ENCODE measurements at places on chromosomes 5 and 9.

DNA sequence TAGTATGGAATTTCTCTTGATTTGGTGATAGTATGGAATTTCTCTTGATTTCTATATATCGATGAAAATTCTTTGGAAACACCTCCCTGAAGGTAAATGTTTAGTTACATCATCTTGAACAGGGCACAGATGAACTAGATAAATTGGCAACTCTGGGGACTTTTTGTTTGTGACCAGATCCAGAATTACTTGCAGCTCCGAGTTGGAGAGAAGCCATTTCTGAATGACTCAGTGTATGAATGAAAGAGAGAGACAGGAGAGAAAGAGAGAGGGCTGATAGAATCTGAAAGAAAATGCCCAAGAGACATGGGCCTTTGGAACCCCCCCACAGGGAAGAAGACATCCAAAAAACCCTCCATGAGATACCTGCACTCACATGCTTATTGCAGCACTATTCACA, 14.1 kb downstream of the TNFSF15 start:
- no peak for DNase-seq

GRCh38 chr9:97560154-97560553, 58.7 kb downstream of the TMOD1 start:
- no peak for DNase-seq

GRCh38 chr5:171521219-171521633, 101.8 kb downstream of the FGF18 start:
- DNase-seq, result peak; percentile 86

DNA sequence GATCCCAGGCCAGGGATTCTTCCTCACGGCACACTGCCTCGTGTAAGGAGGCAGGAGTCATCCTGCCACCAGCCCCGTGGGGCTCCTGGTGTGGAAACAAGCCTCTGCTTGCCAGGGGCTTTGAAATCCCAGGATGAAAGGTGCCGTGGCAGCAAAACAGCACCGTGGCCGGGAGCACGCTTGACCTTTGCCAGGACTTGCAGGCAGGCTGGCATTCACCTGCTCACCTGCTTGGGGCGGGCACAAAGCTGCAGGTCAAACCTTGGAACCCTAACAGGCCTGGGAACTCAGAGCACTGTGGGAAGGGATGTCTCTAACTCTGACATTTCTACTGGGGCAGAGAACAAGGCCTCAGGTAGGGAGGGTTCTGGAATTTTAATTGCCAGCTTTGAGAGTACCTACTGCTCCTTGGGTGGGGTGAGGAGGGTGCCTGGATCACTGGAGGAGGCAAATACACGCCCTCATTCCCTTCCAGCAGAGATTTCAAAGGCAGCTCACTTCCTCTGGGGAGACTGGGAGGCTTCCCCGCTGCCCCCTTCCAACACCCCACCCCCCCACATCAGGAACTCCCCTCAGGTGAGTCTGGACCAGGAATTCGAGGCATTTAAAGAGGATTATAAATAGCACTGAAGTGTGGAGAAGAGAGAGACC, 45.6 kb upstream of the STXBP1 start:
- no peak for DNase-seq

- no peak for DNase-seq
These were observed 34.1 kb downstream of the NEK6 start for GRCh38 chr9:124291801-124292396.

- no peak for DNase-seq
These were observed 364.1 kb downstream of the PRELID2 start for GRCh38 chr5:145471026-145471425.

GRCh38 chr9:22105005-22105722, 96.1 kb upstream of the CDKN2B start:
- DNase-seq, result no peak

DNA sequence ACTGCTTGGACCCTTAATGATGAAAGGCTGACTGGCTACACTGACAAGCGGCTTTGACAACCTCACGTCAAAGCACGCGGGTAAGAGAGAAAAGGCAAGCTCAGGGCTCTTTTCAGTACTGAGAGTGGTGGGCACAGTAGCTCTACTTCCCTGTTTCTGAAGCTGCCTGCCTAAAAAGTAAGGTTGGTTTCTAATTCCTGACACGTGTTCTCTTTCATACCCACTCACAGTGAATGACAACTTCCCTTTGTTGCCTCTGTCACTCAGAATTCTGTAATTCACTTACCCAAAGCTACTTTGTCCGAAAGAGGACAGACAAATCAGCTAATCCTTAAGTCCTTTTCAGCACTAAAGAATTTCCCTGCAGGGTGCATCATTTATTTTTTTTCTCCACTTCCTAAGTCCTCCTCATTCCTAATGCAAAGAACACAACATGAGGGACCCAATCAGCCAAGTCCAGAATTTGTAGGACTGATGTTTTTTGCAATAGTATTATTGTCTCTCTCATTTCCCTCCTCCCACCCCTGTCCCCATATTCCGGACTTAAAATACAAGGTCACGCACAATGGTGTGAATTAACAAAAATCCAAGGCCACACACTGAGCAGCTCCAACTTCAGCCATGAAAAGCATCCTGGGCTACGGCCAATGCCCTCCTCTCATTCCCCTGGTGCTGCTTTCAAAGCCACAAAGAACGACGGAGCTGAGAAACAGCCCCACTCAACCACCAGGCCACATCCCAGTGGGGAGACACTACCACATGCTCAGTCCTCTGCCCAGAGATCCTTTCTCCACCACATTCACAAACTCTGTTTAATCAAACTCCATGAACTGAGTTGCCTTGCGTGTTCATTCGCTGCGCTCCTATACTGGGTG, 221.0 kb downstream of the TSSK1B start:
- no peak for DNase-seq

DNA sequence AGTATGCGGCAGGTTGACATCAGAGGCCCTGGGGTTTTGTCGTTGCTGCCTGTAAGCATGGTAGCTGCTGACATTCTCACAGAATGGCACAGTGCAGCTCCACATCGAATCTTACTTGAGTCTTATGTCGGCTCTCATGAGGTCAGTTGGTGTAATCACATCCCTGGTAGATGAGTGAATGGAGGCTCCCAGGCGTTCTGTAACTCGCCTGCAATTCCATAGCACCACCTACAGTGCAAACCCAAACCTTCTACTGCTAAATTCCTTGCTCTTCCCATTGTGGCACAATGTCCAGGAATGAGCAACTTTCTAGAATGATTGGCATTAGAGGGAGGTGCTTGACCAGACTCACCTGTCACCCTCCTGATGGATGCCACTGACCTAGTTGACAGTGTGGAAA, 578.4 kb downstream of the CCDC171 start:
- no peak for DNase-seq

- peak; percentile 96 for DNase-seq
These were observed 17.6 kb upstream of the MUSK start for GRCh38 chr9:110650991-110651411.

DNA sequence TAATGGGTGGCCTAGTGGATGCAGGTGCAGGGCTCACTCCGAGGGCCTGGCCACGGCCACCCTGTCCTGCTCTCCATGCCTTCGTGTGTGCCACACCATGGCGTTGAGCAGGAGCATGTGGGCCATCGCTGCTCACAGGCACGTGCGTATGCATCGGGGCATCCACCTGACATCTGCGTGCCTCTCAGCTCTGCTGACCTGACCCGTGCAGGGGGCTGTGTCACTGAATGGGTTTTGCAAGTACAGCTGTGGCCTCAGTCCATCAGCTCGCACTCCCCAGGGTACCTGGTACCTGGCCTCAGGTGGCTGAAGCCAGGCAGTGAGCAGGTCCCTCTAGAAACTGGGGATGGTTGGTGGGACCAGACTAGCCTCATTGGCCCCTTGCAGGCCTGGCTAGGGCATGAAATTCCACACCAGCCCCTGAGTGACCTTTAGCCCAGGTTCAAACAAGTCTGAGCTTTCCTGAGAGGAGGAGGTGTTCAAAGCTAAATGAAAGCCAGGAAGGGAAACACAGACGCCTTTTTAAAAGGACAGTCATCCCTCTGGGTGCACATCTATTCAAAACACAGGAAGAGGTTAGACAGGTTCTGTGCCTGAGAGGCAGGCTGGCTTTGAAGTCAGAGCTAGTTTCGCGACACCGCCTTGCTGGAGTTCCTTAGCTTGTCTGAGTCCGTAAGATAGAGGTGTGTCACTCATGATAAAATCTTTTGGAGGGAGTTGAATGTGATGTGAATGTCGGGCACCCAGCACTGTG, 74.0 kb downstream of the MACROH2A1 start:
- DNase-seq, result no peak

- DNase-seq, result no peak
These were observed 107.6 kb upstream of the SPRY4 start for GRCh38 chr5:142432369-142432863.

Measured in fibroblast of skin of left quadriceps (primary cell).